Kidney (tissue), 22 donors: ENCODE measurements at places on chromosomes 4 and X. TPM values are rescaled to one million over a fixed set of nuclear protein-coding genes. Genes with fewer than 3 reads are reported as not detected.

Gene SPON2
- 116 TPM for total RNA-seq

Gene TMEM154
- total RNA-seq: 11.0 TPM

DNA sequence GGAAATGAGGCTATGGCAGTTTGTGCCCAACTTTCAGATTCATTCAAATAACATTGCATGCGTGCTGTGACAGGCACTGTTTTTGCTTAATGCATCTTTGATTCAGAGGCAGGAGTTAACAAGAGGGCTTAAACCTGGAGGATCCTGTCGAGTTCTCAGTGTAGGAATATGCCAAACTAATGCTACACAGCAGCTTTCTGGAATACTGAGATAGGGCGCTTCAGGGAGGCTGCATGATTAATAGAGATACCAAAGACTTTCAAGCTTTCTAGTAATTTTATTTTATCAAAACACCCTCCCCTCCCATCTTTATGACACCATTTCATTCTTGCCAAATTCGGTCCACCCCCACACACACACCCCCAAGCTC lies 636 bp upstream of the TIMM8A start:
- DNase-seq: no peak

GRCh38 chr4:21885770-21886169 lies 62.8 kb downstream of the KCNIP4 start:
- no peak for DNase-seq

- no peak for DNase-seq
These were observed 247.7 kb upstream of the FTHL17 start for GRCh38 chrX:31319586-31319985.

DNA sequence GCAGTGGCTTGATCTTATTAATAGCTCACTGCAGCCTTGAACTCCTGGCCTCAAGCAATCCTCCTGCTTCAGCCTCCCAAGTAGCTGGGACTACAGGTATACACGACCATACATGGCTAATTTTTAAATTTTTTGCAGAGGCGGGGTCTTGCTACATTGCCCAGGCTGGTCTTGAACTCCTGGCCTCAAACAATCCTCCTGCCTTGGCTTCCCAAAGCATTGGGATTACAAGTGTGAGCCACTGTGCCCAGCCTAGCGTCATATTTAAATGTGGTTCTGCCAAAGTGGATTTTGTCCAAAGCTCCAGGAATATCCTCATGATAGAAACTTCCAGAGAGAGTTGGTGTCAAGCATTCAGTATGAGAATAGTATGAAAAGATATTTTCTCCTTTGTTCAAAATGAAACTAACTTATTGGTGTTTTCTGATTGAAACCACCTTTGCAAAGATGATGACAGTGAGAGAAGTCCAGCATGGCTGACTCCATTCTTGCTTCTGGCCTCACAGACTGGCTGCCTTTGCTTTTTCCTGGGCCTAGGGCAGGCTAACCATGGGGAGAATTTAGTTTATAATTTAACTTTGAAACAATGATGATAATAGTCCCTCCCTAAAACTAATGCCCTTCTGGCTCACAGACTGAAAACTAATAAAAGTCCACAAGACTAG lies 129.0 kb downstream of the C4orf51 start:
- no peak for DNase-seq
